ENCODE measurements at places on chromosomes 4 and X. TPM values are rescaled to one million over a fixed set of nuclear protein-coding genes. Genes with fewer than 3 reads are reported as not detected.
A peak's percentile ranks its signal among the peaks of the same experiment; 100 is the strongest.

GRCh38 chr4:81405900-81406401 lies 65.8 kb downstream of the RASGEF1B start:
- H3K4me3 ChIP-seq: no peak overlapping the region
- no peaks in the 10 kb centered on the region for H3K4me1 ChIP-seq
- H3K27ac ChIP-seq: no peak overlapping the region
- no peaks in the 10 kb centered on the region for H3K27me3 ChIP-seq
- no peaks in the 10 kb centered on the region for H3K36me3 ChIP-seq
- no peak for DNase-seq

Gene ADAMTS3
- total RNA-seq: 0.94 TPM

Gene NSUN7
- 15.9 TPM for total RNA-seq

Gene SMIM10L2A
- 18.3 TPM for total RNA-seq

DNA sequence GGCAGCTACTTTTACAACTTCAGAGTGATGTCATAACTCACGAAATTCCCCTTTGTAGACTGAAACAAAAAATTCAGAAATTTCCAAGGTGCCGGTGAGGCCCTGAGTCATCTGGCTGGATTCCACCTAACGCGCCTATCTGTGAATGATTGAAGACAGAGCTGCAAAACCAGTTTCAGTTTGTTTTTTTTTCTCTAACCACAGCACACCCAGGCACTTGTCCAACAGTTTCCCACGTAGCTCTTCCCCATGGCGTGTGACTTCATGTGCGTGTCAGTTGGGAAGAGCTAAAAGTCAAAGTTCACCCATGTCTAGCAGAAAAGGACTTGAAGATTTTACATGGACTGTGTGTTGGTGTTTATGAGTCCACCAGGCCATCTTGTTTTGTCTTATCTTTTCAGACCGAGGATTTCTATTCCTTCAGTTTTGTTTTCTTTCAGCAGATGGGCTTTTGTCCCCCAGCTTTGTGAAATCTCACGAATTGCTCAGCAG lies 16.4 kb downstream of the TCEANC start:
- no peak for DNase-seq
- H3K4me1 ChIP-seq: no peaks in the 10 kb centered on the region
- H3K36me3 ChIP-seq: no peaks in the 10 kb centered on the region
- H3K27me3 ChIP-seq: no peaks in the 10 kb centered on the region
- H3K27ac ChIP-seq: no peak overlapping the region
- no peak overlapping the region for H3K4me3 ChIP-seq

DNA sequence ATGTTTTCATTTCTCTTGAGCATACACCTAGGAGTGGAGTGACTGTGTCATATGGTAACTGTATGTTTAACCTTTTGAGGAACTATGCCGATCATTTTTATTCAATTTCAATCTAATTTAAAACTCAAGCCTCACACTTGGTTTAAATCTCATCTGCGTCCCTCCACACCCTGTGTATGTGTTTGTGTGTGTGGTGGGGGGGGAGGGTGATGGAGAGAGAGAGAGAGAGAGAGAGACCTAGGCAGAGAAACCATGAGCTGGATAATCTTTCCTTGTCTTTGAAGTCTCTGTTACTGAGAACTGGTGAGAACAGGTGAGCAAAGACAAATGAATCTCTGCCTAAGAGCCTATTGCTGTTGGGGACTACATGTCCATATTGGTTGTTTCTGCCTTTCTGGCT lies 105.0 kb downstream of the ARHGAP24 start:
- H3K4me3 ChIP-seq: no peak overlapping the region
- no peaks in the 10 kb centered on the region for H3K36me3 ChIP-seq
- no peak for DNase-seq
- H3K27me3 ChIP-seq: no peaks in the 10 kb centered on the region
- no peak overlapping the region for H3K27ac ChIP-seq

DNA sequence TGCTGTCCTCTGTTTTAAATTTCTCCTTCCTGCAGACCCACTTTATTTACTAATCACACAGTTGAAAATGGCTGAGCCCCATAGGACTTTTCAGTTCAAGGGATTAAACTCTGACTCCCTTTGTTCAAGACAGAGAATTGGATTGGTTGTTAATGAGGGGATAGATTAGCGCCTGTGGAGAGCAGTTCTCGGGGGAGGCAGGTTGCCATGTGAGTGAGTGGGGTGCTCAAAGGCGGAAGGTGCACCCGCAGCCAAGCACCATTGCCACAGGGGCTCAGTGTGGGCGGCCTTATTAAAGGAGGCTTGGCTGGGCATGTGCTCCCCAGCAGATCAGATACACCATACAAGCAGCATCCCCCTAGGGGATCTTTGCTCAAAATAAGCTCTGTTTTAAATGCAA lies 7.9 kb upstream of the CBR4 start:
- H3K4me3 ChIP-seq: no peak overlapping the region
- H3K4me1 ChIP-seq: no peaks in the 10 kb centered on the region
- H3K27ac ChIP-seq: no peak overlapping the region
- no peaks in the 10 kb centered on the region for H3K27me3 ChIP-seq
- DNase-seq: no peak

Gene FGFBP2
- total RNA-seq: not detected

DNA sequence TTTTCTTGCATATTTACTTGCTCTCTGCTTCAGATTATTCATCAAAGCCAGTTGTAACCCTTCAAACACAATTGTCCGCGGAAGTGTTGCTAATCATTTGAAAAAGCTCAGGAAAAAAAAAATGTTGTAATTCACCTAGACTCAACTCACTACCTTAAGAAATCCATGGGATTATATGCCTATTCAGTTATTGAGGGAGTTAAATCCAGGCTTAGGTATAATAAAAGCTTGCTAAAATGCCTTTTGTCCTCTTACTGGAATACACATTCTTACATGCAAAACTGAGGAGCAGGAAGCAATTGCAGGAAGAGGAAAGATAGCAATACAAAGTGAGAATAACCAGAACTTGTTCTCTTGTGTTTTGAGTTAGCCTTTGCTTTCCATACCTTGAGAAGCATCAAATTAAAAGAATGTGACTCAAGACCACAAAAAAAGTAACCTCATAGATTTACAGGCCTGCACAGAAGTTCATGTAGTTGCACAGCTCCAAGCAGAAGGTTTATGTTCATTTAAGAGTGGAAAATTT lies 91.4 kb upstream of the FAM241A start:
- H3K4me3 ChIP-seq: no peak overlapping the region
- DNase-seq: no peak
- H3K4me1 ChIP-seq: no peaks in the 10 kb centered on the region
- no peaks in the 10 kb centered on the region for H3K27me3 ChIP-seq
- H3K36me3 ChIP-seq: no peaks in the 10 kb centered on the region

DNA sequence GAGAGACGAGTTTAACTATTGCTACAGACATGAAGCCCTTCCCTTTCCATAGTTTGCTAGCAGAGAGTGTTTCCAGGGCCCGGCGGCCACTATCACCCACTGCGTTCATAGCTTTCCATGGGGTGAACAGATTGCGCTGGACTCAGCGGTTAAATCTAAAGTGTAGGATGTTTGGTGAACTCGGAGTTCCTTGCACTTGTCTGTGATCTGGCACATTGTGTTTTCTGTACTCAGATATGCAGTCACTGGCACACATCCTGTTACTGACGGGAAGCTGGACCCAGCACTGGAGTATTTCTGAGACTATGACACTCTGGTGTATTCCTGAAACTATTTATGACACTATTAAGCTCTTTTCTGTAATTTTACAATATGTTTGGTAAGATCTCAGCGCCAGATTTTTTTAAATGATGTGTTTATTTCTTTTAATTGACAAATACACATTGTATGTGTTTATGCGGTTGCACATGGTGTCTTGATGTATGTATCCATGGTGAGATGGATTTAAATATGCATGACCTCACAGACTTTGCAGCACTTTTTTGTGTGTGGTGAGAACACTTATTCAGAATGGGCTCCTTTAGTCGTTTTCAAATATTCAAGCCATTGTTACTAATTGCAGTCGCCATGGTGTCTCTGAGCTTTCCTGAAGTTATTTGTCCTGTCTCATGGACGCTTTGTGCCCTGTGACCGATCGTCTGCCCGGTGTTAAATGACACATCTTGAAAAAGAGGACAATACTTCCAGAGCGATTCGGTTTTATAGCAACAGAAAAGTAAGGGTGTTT lies 14.1 kb downstream of the CD99 start:
- peaks cover 15% of the 10 kb centered on the region for H3K4me1 ChIP-seq
- peaks cover 4% of the 10 kb centered on the region for H3K36me3 ChIP-seq
- no peak for DNase-seq
- no peak overlapping the region for H3K27ac ChIP-seq
- H3K27me3 ChIP-seq: no peaks in the 10 kb centered on the region
- H3K4me3 ChIP-seq: no peak overlapping the region

DNA sequence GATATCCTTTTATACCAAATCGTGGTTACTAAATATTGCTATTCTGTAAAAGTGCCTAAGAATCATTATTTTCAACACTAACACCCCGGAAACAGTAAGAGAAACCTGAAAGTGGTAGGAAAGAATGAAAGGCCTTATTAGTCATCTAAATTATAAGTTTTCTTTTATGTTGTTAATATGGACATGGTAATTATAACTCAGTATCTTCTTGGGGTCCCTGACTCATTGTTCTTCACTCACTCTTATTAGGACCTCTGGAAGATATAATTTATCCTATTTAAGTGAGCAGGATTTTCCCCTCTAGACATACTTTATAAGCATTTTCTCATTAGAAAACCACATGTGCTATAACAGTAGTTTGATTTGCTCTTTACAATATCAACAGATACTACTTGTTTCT lies 51.0 kb downstream of the SMARCA5 start:
- DNase-seq: no peak
- H3K27me3 ChIP-seq: no peaks in the 10 kb centered on the region
- H3K36me3 ChIP-seq: no peaks in the 10 kb centered on the region
- H3K4me1 ChIP-seq: no peaks in the 10 kb centered on the region
- H3K4me3 ChIP-seq: no peak overlapping the region

GRCh38 chr4:120977435-120977997 lies 55.0 kb upstream of the PRDM5 start:
- no peak overlapping the region for H3K27ac ChIP-seq
- no peak overlapping the region for H3K4me3 ChIP-seq
- H3K36me3 ChIP-seq: no peaks in the 10 kb centered on the region
- peak; percentile 44 for DNase-seq

- no peak overlapping the region for H3K27ac ChIP-seq
- peak; percentile 63 for DNase-seq
- H3K36me3 ChIP-seq: no peaks in the 10 kb centered on the region
- H3K4me3 ChIP-seq: no peak overlapping the region
- H3K27me3 ChIP-seq: no peaks in the 10 kb centered on the region
- no peaks in the 10 kb centered on the region for H3K4me1 ChIP-seq
Measured at GRCh38 chrX:38627683-38628082, 66.3 kb downstream of the TSPAN7 start.

DNA sequence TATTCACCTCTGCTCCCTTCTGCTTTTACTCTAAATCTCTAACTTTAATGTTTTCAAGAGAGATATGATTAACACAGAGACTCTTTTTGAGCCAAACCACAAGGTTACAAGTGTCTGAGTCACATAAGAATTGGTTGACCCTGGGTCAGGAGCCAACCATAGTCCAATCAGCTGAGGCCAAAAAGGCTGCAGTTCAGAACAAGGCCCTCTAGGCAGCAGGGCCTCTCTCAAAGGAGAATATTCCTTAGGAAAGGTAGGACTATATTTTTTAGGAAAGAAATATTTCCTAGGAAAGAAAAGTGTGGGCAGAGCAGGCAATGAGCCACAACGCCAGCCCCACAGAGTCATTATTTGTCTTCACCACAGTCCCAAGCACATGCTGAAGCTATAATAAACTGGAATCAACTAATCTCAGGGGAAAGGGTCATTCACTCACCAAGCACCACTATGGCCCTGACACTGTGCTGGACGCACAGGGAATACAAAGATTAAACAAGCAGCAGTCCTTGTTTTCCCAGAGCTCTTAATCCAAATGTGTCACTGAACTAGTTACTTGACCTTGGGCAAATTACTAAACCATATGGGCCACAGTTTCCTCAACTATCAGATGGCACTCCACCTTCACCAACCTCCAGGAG lies 2.2 kb downstream of the ATP8A1 start:
- DNase-seq: no peak
- H3K27ac ChIP-seq: no peak overlapping the region
- H3K36me3 ChIP-seq: peaks cover 2% of the 10 kb centered on the region

Gene SATL1
- total RNA-seq: 0.31 TPM

Gene BCOR
- total RNA-seq: 134 TPM

- DNase-seq: no peak
- no peak overlapping the region for H3K4me3 ChIP-seq
- H3K36me3 ChIP-seq: no peaks in the 10 kb centered on the region
- H3K27ac ChIP-seq: no peak overlapping the region
- no peaks in the 10 kb centered on the region for H3K4me1 ChIP-seq
Measured at GRCh38 chr4:115883231-115883630, 769.8 kb upstream of the NDST4 start.

DNA sequence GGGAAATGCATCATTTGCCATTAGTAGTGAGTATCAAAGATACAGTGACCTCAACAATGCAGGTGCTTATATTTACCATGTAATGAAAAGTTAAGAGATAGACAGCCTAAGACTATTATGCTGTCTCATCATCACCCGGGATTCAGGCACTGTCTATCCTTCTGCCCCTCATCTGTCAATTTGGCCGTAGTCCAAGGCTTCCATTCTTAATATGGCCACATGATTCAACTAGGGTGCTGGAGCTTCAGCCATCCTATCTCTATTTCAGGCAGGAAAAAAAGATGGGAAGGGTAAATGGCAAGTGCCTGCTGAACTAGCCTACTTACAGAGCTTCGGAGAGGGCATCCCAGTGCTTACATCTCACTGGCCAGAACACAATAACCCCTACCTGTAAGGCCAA lies 196.7 kb upstream of the LNX1 start:
- no peak for DNase-seq
- no peak overlapping the region for H3K27ac ChIP-seq
- no peak overlapping the region for H3K4me3 ChIP-seq
- no peaks in the 10 kb centered on the region for H3K4me1 ChIP-seq
- H3K36me3 ChIP-seq: no peaks in the 10 kb centered on the region
- no peaks in the 10 kb centered on the region for H3K27me3 ChIP-seq

GRCh38 chr4:88737307-88737941 lies 39.8 kb upstream of the NAP1L5 start:
- H3K27me3 ChIP-seq: no peaks in the 10 kb centered on the region
- H3K4me1 ChIP-seq: peaks cover 12% of the 10 kb centered on the region
- H3K36me3 ChIP-seq: peaks cover 6% of the 10 kb centered on the region
- no peak overlapping the region for H3K27ac ChIP-seq
- no peak overlapping the region for H3K4me3 ChIP-seq

All from H9 (cell line).